NCI-H1105 (cell line): ENCODE measurements at places on chromosomes 2 and 18.

GRCh38 chr18:32425466-32425865 is 45.2 kb downstream of the GAREM1 start:
- no peak for DNase-seq

GRCh38 chr18:25261768-25262167 is 90.2 kb downstream of the ZNF521 start:
- DNase-seq: no peak

DNA sequence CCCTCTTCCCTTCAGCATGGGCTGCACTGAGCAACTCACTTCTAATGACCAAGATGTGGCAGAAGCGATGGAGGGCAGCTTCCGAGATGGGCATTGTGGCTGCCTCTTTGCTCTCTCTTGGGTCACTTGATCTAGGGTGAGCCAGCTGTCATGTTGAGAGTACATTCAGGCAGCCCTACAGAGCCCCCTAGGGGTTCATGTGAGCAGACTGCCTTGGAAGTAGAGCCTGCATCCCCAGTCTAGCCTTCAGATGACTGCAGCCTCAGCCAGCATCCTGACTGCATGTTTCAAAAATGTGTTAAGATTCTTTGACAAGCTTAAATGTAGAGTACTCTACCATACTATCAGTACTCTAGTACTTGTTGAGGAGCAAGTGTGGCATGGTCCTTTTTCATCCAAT is 143.9 kb downstream of the NCK2 start:
- DNase-seq: no peak

DNA sequence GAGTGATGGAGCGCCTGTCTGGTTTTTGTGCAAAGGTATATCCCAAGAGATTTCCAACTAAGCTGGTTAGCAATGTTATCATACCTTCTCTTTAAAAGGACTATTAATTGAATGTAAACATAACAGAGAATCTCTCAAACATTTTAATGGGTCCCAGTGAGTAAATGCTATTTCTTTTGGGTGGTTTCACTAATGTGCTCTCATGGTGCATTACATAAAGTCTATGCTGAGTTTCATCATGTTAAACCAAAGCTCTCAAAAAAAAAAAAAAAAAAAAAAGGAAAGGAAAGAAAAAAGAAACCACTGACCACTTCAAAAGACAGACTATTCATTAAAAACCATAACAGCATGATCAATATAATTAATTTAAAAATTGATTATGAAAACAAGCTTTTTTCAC is 119.1 kb upstream of the SCN1A start:
- no peak for DNase-seq
